ENCODE measurements at places on chromosomes 3 and 15.
A peak's percentile ranks its signal among the peaks of the same experiment; 100 is the strongest.

DNA sequence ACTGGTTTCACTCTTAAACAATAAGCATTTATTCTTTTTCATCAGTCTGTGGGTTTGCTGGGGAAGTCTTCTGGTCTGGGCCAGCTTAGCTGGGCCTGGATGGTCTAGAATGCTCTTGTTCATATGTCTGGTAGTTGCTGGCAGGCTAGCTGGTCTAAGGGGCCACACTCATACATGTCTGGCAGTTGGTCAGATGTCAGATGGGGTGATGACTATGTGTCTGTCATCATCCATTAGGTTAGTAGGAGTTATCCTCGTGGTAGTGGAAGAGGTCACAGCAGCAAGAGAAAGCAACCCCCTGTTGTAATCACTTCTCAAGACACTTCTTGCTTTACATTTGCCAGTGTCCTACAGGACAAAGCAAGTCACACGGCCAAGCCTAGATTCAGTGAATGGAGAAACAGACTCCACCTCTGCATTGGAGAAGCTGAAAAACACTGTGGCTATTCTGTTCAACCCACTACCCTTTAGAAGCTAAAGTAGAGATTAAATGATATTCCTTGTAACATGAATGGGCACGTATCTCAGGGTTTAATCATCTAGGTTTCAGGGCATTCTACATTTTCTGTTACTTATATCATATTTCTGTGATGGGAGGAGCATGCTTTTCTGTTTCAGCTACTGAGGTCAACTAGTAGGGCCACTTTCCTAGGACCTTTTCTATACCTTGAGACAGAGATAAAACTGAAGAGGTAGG is 5.5 kb upstream of the ARID3B start:
- DNase-seq = no peak

GRCh38 chr15:81265256-81265943 is 58.5 kb downstream of the STARD5 start:
- no peak for DNase-seq

DNA sequence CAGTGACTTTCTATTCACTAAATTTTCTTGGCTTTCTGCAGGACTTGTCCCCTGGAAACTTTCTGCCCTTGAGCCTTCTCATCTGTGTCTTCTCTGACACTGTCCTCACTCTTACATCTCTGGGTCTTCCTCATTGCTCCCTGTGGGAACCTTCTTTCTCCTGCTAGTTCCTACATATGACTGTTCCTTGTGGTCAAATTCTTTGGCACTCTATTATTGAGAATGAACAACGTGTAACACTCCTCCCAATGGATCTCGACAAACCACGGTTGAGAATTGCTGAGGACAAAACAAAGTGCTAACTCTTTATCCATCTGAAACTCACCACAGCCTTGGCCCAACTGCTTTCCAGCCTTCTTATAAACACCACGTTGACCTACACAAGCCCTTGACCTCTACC is 3.5 kb upstream of the FAM81A start:
- no peak for DNase-seq

GRCh38 chr3:94310341-94311135 is 247.7 kb downstream of the NSUN3 start:
- DNase-seq = no peak

GRCh38 chr3:126961191-126961790 is 21.6 kb upstream of the PLXNA1 start:
- peak; percentile 43 for DNase-seq

- DNase-seq = peak; percentile 23
Measured at GRCh38 chr15:65793818-65794104, 1.7 kb upstream of the DENND4A start.

- no peak for DNase-seq
Measured at GRCh38 chr15:100781961-100782530, 97.6 kb upstream of the ALDH1A3 start.

DNA sequence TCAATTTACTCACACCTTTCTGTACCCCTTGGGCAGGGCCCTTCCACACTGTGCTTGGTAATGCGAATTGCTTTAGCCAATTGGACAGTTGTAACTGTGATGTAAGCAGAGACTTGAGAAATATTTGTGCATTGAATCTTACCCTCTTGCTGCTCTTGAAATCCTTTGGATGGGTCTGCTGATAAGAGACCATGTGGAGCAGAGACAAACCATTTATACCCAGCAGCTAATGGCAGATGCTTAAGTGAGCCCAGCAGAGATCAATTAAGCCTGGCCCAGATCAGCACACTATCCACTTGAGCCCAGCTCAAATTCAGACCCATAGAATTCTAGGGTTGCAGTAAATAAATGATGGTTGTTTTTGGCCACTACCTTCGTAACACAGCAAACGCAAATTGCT is 19.3 kb downstream of the MUC13 start:
- DNase-seq = no peak

- DNase-seq = no peak
Measured at GRCh38 chr3:37237252-37237651, 62.9 kb upstream of the LRRFIP2 start.

GRCh38 chr3:169901453-169901852 is 9.9 kb upstream of the SAMD7 start:
- no peak for DNase-seq

DNA sequence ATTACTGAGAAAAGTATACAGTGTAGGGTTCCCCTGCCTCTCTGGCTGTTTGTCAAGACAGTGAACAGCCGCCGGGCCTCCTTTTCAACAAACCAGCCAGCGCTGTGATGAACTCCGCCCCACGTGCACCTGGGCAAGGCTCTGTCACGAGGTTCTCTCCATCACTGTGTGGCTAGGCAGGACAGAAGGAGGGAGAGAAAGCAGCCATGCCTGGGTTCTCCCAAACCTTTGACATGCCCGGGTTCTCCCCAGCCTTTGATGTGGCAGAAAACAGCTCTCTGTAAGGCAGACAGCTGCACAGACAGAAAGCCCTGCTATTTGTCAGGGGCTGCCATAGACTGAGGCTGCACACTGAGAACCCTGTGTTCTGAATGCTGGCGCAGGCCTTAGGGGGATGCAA is 101.4 kb upstream of the TRPM1 start:
- DNase-seq = no peak

GRCh38 chr3:71461749-71462483 is 121.6 kb downstream of the FOXP1 start:
- no peak for DNase-seq

DNA sequence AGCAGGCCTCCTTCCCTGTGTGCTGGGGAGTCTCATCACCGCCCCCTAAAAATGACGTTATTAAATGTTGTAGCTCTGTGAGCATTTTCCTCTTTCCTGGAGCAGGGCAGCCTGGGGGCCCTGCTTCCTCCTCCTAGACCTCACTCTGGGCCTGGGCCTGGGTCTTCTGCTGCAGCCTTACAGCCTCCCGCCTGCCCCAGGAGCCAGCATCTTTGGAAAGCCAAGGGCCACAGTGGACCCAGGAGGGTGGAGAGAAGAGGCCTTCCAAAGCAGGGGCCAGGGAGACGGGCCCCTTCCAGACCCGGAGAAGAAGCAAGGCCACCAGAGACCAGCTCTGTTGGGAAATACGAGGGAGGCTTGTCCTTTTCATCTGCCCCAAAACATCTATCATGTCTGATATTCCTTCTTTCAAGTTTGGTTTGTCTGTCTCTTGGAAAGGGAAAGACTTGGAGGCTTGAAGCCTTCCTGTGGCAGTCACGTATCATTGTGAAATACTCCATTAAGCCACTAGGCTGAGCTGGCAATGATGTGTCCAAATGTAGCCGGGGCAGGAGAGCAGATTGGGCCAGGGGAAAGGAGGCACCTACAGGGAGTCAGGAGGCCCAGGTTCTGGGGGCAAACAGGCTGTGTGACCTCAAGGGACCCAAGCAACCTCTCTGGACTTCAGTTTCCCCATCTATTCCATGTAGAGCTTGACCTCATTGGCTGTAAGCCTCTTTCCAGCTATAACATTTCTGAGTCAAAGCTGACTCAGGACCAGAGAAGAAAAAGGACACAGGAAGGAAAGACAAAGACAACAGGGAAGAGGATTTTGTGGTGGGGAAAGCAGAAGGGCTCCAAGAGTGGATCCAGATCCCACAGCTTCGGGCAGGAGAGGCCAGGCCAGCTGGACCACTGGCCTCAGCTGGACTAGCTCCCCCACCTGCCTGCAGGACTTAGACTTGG is 31.1 kb downstream of the CYP11A1 start:
- no peak for DNase-seq

GRCh38 chr3:84074767-84075166 is 884.0 kb upstream of the CADM2 start:
- no peak for DNase-seq

GRCh38 chr3:159788291-159788690 is 200.3 kb upstream of the IL12A start:
- no peak for DNase-seq

GRCh38 chr3:72227486-72228070 is 442.6 kb upstream of the PROK2 start:
- no peak for DNase-seq

DNA sequence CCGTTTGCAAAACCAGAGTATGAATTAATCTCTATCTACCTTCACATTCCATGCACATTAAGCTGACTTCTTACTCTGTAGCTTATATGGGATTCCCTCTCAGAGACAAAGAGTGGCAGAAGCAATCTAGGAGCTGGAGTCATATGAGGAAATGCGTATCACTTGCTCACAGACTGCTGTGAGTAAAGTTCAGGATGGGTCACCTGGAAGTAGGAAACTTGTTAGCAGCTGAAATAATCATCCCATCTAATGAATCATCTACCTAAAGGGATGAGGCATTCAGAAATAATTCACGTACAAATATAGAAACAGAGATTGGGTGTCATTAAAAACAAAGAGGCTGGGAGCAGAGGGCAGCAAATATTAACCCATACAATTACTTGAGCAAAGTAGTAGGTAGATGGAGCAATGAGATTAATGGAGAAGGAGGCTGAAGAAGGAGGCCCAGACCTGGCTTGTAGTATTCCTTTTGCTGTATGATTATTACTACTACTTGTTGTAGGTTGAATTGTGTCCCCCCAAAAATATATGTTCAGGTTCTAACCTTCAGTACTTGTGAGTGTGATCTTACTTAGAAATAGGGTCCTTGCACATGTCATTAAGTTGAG is 866.3 kb downstream of the ROBO2 start:
- no peak for DNase-seq

DNA sequence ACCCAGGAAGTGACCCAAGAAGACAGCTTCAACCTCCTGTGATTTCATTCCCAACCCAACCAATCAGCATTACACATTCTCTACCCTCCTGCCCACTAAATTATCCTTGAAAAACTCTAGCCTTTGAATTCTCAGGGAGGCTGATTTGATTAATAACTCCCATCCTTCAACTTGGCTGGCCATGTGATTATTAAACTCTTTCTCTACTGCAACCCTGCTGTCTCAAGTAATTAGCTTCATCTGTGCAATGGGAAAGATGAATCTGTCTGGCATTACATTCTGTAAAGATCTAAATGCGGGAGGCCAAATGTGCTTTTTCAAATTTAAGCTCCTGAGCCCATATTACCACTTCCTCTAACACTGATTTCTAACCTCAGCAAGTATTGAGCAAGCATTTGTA is 95.9 kb upstream of the STT3B start:
- no peak for DNase-seq

- no peak for DNase-seq
Measured at GRCh38 chr3:100117093-100117492, 2.8 kb upstream of the FILIP1L start.

DNA sequence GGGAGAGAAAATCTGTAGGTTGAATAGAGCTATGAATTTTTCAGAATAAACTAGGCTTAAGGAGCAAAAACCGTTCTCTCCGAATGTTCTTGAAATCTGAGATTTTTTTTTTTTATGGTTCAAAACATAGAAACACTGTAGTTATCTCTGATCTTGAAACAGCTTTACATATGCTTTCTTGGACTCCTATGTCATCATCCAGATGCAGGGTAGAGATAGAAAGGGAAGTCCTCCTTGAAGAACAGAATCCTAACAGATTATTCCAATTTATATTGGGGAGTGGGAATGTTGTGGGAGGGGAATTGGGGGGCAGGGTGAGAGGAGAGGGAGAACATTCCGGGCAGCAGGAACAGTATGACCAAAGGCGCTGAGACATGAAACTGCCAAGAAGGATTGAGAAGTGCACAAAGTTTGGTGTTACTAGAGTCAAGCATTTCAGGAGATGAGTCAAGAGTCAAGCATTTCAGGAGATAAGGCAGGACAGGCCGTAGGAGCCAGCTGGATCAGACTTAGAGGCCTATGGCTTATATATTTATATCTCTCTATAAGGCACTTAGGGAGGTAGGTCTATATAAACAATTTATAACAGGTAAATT is 21.9 kb upstream of the ST3GAL6 start:
- peak; percentile 28 for DNase-seq

DNA sequence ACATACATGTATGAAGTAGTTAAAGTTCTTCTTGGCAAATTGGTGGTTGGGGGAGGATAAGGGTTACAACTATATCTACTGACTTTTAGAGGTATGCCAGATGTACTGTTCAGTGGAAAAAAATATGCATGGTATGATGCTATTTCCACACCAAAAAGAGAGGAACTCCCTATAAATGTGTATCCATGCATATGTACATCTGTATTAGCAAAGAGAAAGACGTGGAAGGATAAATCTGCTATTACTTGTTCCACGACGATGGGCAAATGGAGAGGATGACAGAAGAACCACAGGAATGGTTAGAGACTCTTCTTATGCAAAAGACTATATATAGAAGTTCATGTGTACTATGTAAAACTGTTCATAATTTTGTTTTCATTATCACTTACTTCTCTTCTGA is 197.6 kb downstream of the RORA start:
- DNase-seq = no peak

GRCh38 chr3:190534386-190534785 is 20.5 kb downstream of the IL1RAP start:
- DNase-seq = no peak

DNA sequence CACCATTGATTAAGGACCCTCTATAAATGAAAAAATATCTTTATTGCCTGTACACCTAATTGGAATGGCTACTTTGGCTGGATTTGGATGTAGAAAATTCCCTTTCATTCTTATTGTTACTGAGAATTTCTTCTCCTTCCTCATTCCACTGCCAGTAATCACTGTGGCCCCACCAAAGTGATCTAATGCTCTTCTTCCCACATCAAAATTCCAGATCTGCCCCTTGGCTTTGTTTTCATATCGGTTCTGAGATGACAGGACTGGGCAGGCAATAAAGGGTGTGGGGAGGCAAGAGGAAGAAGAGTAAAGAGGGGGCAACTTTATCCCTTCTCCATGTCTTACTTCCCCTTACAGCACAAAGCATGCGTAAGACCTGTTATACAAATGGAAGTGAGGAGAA is 2.1 kb downstream of the ANKUB1 start:
- no peak for DNase-seq

DNA sequence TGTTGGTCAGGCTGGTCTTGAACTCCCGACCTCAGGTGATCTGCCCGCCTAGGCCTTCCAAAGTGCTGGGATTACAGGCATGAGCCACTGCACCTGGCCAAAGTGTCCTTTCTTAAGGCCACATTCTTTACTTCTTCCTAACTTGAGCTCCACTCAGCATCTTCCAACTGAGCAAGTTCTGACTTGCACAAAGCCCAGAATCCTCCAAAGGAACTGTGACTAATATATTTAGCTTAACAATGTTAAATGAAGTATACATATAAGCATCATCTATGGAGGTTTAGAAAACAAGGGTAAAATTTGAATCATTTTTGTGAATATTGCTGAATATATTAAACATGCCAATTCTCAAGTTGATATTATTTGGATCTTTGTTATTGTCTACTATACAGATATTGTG is 93.7 kb downstream of the SHQ1 start:
- DNase-seq = no peak

Data from ELF-1 (cell line).